ENCODE measurements at places on chromosomes 6 and 20.

- DNase-seq: no peak
These were observed 1957.5 kb upstream of the DEFB115 start for GRCh38 chr20:29299811-29300578.

DNA sequence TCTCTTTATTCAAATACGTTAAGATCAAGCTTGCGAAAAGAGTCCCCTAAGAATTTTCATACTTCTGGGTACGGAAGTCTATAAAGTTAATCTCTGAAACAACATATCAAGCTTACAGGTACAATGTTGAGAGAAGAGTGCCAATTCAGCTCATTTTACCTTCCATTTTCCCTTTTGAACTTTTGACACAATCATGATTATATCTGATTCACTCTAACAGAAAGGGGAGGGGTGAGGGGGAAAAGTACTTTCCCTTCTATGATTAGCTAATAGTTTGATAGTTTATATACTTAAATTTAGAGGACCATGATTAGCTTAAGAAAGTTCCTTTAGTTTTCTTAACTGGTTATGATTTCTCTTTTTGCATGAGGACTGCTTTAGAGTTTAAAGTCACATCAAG, 33.5 kb downstream of the SNX3 start:
- DNase-seq: no peak

DNA sequence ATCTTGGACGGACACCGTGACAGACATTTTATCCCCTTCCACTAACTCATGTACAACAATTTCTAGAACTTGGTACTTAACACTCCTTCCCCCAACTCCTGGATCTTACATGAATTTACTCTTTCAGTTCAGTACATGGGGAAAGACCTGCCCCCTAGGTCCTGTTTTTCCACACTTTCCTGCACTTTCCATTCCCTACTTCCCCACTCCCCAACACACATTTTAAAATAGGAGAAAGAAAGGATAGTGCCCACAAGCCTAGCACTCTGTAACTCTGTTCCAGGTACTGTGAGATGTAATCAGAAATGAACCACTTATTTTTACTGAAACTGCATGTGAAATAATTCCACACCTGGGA, 1.3 kb downstream of the ADGRG6 start:
- no peak for DNase-seq

GRCh38 chr6:257774-258173, 34.5 kb upstream of the DUSP22 start:
- no peak for DNase-seq

DNA sequence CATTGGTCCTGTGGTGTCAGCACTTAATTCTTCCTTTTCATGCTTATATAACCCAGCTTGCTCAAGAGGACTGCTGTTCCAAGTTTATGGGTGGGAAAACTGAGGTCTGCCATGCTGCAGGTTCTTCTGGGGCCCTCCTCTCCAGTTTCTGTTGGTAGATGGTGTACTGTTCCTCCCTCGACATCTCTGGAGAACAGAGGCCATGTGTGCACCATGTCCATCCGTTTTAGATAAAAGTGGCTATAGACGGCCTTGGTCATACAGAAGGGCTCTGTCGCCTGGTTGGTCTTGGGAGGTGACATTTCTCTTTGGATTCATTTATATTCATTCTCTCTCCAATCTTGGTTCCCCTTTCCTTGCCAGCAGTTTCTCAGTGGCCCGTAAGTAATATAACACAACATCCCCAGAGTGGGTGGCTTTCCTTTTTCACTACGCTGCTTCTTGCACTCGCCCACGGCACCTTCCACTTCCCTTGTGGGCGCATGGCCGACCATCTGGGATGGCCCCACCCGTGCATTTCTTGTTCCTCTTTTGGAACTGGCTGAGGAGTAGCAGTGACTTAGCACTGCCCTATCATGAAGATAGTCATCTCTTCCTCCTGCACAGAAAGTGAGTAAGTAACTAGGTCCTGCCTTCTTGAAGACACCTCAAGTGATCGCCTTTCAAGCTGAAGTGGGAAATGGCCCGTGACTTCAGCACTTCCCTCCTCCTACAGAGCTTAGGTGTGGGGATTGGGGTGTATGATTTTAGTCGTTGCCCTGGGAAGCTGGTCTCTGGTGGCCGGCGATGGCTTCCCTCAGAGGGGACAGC, 94.2 kb downstream of the RREB1 start:
- DNase-seq: peak; percentile 97

DNA sequence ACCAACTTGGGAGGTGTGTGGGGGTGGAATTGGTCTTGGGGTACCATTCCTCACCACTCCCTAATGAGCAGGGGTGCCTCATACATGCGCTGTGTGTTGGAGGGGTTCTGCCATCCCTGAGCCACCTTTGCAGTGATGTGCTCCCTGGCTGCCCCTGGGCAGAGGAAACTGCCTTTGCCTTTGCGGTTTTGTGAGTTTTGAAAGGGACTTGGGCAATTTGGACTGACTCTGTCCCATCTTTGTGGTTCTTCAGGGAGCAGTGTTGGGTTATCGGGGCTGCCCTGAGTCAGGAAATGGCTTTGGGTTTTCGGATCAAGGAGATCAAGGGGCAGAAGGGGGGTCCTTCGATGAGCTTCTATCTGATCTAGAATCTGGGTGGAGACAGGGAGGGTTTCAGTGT, 3.9 kb upstream of the PHACTR3 start:
- no peak for DNase-seq

- no peak for DNase-seq
These were observed 117.6 kb upstream of the CCN2 start for GRCh38 chr6:132068766-132069165.

DNA sequence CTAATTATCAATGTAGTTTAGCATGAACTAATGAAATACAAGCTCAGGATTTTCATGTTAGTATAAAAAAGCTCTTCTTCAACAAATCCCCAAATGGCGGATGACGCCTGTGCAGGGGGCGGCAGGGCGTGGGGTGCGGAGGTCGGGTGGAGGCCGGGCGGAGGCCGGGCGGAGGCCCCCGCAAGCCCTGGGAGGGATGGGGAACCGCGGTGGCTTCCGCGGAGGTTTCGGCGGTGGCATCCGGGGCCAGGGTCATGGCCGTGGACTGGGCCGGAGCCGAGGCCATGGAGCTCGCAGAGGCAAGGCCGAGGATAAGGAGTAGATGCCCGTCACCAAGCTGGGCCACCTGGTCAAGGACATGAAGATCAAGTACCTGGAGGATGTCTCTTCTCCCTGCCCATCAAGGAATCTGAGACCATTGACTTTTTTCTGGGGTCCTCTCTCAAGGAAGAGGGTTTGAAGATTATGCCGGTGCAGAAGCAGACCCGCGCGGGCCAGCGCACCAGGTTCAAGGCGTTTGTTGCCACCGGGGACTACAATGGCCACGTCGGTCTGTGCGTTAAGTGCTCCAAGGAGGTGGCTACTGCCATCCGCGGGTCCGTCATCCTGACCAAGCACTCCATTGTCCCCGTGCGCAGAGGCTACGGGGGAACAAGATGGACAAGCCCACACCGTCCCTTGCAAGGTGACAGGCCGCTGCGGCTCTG, 10.4 kb upstream of the EIF2S2 start:
- no peak for DNase-seq

- DNase-seq: no peak
These were observed 30.4 kb downstream of the AFDN start for GRCh38 chr6:167856999-167857660.

GRCh38 chr6:99393366-99393697, 663 bp downstream of the COQ3 start:
- no peak for DNase-seq

DNA sequence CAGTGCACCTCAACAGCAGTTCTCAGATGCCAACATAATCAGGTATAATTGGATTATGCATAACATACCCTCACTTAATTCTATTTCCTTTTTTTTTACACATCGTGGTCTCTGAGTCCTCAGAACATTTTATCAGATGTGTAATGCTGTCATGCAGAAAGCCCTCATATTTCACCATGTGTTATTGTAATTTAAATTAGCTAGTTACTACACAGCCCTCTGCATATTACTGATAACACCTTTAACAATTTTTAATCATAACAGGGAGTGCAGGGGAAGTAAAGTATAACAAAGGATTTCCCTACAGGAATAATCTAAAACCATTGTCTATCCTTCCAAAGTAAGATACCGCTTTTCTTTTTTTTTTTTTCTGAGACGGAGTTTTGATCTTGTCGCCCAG, 91.9 kb upstream of the CCDC28A start:
- DNase-seq: no peak

DNA sequence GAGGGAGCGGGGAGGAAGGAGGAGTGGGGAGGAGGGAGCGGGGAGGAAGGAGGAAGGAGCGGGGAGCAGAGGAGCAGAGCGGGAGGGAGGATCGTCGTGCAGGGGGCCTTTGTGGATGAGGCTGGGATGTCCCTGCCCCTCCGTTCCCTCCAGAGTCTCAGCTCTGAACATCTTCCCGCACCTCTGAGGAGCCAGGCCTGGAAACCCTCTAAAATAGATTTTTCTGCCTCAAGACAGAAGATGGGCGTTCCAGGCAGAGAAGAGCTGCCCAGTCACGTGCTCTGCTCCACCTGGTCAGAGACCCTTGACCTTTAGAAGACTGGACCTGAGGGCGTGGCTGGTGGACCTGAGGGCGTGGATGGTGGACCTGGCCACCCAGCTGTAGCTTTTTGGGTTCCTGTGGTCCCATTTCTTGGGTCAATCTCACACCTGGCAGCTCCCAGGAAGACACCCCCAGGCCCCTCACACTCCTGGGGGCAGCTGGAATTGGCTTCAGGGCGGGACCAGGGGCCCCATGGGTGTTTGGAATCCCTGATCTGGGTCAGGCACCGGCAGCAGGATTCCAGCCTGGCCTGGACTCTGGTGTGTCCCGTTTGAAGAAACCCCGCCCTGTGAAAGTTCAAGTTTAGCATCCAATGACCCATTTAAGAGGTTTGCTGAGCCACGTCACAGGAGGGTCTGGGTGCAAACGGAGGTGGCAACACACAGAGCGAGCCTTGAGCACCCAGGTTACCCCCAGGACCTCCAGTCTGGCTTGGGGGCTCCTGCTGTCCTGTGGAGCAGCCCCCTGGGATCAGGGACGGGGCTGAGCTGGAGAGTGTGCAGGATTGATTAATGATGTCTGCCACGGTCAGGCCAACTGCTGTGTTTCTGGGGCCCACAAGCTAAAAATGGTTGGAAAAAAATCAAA, 96.9 kb upstream of the BHLHE23 start:
- no peak for DNase-seq

DNA sequence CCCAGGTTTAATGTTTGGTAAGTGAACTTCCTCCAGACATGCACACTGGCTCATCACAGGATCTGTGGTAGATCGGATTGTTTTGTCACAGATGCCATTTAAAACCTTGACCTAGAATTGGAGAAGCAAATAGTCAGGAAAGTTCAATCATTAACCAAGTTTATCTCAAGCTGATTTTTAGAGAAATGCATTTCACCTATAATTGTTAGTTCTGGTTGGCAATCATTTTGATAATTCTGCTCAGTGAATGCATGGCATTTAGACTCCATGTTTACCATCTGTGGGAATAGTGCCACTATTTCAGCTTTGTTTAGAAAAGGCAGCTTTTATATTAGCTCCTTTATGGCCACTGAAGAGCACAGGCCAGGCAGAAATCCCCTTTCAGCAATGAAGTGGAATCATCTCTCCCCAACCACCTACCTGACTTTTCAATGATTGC, 73.9 kb upstream of the IPCEF1 start:
- DNase-seq: no peak

DNA sequence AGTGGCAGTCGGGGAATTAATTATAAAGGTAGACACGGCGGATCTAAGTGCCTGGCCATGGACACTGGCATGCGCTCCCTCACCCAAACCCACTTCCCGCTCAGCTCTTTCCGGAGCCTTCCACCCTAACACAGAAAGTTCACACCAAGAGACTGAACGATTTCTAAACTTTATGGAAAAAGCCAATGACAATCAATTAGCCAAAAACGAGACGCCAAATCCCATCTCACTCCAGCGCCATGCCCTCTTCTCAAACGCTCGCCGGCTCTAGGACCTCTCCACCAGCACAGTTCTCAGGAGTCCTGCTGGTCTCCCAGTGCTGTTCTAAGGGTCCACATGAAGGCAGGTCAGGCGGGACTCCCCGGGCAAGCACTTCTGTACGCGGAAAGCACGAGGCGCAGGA, 641 bp downstream of the SF3B5 start:
- peak; percentile 12 for DNase-seq

DNA sequence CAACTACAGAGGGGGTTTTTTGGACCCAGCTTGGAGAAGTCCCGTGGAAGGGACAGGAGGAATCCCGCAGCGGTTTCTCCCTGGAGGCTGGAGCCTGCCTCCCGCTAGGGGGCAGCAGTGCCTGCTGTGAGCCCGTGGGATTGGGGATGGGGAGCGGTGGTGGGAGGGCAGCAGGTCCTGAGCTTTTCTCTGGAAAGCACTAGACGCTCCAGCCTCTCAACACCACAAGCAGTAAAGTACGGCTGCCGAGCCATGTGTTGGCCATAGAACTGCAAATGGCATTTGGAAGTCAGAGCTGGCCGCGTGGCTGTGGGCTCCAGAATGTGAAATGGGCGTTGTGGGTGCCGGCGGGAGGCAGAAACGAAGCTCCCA, 47.8 kb downstream of the GMPR start:
- DNase-seq: peak; percentile 44

GRCh38 chr6:158367816-158368215, 55.6 kb downstream of the TULP4 start:
- DNase-seq: no peak

- DNase-seq: no peak
These were observed 76.3 kb downstream of the TMEM170B start for GRCh38 chr6:11613858-11614257.

DNA sequence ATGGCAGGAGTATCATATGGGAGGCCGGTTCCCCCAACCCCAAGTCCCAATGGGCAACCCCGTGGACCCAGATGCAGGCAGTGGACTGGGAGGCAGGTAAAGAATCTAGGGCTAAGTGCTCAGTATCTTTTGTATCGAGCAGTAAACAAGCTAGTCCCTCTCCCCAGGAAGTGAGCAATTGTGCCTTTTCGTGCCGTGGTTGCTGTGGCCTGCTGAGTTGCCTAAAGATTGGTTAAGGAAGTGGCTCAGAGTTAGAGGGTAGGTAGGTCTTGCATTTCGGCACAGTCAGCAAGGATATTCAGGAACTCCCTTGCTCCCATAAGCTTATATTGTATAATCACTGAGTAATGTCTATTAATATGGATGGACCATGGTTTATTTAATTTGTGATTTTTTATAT, 1.3 kb upstream of the DNAH8 start:
- peak; percentile 65 for DNase-seq

DNA sequence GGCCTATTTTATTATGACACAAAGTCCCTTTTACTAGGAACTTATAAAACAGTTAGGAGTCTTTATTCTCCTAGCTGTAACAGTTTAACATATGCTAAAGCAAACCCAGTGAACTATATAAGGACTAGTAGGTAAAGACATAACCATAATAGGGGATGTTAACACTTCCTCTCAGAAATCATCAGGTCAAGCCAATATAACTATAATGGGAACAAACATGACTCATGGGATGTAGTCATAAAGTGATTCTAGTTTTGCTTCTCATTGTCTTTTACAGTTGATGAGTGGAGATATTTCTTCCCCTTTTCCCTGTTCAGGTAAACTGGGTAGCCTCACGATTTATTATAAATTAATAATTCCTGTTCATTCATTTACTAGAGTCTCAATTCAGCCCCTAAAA, 9.7 kb downstream of the PTCHD4 start:
- no peak for DNase-seq

- DNase-seq: peak; percentile 39
These were observed 35.3 kb upstream of the EZR start for GRCh38 chr6:158854214-158855101.
